IPS DF 6.9 (cell line): ENCODE measurements at places on chromosomes 5 and 9.
A peak's percentile ranks its signal among the peaks of the same experiment; 100 is the strongest.

DNA sequence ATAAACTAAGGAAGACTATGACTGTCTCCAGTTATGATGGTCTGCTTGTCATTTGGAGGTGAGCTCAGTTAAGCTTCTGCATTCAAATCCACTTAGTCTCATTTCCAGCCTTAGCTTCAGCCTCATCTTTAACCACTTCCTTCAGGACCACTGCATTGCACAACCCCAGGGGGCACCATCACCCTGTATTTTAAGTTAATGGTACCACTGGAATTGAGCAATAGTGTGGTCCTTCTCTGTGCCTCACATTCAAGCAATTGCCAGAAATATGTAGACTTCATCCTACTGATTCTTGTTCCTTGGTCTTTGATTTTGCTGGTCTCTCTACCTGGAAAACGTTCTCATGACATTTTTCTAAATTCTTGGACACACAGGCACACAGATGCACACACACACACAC, 131.5 kb upstream of the PTPN3 start:
- DNase-seq, result no peak

DNA sequence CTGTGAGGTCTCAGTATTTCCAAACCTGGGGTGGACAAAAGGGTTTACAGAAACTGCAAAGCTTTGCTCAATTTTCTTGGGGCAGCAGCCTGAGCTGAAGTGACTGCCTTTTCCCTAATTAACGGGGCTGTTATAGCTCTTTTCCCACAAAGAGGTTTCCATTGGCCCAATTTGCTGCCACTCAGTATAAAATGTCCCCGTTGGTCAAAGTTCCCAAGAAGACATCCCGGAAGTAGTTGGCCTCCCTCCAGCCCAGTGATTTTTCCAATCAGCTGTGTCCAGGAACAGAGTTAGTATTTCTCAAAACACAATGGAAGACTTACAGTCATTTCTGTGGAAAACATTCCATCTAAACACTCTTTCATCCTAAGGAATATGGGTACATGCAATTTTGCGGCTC, 643.6 kb downstream of the ACTL7B start:
- peak; percentile 4 for DNase-seq

DNA sequence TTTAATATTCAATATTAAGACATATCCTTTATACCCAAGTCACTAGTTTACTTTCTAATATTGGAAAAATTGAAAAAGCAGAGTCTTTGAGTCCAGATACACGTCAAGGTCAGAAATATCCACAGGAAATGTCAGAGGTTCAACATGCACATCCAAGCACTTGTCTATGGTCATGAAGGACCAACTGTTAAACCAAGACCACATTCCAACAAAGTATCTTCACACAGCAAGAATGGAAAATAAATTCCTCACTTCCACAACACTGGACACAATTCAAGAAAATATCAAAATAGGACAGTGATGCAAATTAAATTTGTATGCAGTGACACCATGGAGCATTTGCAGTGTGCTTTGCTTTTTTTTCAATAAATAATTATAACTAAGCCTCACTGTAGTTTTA, 142.5 kb downstream of the GABRB2 start:
- DNase-seq, result no peak

DNA sequence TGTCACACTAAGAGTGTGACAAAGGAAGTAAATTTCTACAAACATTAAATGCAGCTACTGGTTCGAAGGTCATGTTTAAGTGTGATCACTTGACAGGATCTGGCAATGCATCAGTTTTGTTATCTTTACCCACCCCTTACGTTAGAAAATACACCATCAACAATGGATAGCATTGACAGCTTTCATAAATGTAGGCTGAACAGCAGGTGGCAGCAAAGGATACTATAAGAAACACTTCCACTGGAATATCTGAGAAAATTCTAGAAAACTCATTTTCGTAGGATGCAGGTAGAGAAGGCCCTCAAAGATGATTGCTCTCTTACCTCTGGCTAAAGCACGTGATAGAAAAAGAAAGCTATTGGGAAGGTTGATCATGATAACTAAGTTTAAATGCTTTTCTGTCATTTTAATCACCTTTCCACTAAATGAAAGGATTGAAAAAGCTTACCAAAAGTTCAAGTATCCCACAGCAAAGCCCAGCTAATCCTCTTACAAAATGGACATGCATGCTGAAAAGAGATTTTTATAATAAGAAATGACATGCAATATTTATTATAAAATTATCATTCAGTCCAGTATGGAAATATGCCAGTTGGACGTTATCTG, 292.5 kb downstream of the PARP8 start:
- DNase-seq, result no peak

- DNase-seq, result no peak
Measured at GRCh38 chr9:77731008-77731698, 83.0 kb upstream of the GNA14 start.

DNA sequence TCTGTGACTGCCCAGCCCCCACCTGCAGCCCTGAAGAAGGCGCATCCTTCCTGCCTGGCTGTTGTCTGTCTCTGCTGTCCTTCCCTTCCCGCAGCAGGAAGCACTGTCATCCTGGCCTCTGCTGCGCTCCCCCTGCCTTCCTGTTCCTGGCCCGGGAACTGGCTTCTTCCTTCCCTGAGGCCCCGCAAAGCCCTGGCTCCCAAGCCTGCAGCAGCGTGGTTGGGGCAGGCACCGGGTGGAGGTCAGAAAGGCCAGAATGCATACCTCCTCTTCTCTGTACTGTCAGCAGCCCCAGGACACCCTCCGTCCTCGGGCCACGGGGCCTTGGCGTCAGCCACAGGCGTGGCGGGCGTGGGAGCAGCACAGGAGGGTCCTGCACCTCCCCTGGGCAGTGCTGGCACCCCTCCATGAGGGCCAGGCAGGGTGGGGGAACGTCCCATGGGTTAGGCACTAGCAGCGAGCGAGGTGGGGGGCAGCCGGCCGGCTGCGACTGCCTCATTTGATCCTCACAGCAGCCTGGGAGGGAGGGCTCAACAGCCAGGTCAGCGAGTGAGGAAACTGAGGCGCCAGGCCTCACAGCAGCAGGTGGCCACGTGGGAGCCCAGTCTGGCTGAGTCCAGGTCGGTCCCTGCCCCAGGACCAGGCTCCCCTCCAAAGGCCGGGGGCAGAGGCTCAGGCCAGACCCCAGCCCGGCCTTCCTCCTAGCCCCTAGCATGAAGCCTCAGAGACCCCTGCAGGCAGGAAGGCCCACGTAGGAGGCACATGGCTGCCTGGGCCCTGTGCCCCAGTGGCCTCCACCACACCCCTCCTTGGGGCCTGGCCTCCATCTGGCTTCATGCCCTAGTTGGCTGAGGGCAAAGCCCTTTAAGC, 9.4 kb downstream of the FLT4 start:
- no peak for DNase-seq

DNA sequence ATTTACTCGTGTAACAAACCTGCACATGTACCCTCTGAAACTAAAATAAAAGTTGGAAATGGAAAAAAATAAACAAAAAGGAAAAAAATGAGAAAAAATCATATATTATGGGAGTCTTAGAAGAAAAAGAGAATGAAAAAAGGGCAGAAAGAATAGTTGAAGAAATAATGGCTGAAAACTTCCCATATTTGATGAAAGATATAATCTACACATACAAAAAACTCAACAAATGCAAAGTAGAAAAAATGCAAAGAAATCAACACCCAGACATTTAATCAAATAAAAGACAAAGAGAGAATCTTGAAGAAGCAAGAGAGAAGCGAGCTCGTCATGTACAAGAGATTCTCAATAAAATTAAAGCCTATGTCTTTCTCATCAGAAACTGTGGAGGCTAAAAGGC, 73.8 kb downstream of the SLC25A46 start:
- DNase-seq, result no peak

- DNase-seq, result no peak
Measured at GRCh38 chr5:96506376-96506775, 73.3 kb upstream of the PCSK1 start.

- DNase-seq, result no peak
Measured at GRCh38 chr9:88990729-88991065, 571 bp upstream of the S1PR3 start.
